ENCODE measurements at places on chromosomes 2 and 18. TPM values are rescaled to one million over a fixed set of nuclear protein-coding genes. Genes with fewer than 3 reads are reported as not detected.

Gene PFN4
- not detected for total RNA-seq

DNA sequence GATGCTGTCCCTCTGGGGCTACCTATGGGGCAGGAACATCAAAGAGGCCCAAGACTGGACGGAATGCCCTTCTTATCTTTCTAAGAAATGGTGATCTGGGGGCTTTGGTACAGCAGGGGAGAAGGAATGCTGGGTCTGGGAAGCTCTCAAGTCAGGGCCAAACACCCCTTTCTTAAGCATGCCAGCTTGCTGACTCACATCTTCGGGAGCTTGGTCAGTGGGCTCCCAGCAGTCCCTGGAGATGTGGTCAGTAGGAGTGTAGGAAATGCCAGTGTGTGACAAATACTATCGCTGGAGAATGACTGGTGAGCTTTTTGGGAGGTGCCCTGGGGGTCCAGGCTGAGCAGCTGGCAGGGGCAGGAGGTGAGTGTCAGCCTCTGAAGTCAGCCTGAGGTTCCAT lies 105.0 kb upstream of the CDC42EP3 start:
- no peak for DNase-seq

- DNase-seq: no peak
These were observed 631.5 kb downstream of the EPHA4 start for GRCh38 chr2:220940646-220941045.

Gene G6PC2
- not detected for total RNA-seq

Gene PLB1
- 0.85 TPM for total RNA-seq

GRCh38 chr2:217065012-217065290 lies 205.1 kb upstream of the TNP1 start:
- DNase-seq: no peak

Gene NCKAP1
- total RNA-seq: 18.8 TPM

DNA sequence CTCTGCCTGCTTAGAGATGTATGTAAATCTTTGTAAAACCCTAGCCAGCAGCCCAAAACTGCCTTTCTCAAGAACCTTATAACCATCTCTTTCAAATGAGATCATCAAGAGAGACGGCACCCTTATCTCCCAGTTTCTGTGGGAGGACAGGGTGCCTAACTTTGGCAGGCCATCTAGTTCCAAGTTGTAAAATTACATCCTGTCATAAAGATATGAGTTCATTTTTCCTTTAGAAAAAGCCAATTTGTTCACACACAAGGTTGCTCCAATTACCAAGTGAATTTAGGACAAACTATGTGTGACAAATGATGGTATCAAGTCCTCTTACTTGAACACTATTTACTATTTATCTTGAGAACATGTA lies 65.3 kb downstream of the MEMO1 start:
- DNase-seq: no peak

Data from activated CD4-positive, alpha-beta memory T cell treated with anti-CD3 and anti-CD28 coated beads for 36 hours (primary cell).